ENCODE measurements at places on chromosomes 3 and 15.
A peak's percentile ranks its signal among the peaks of the same experiment; 100 is the strongest.

GRCh38 chr3:119649761-119650160, 10.6 kb downstream of the POPDC2 start:
- DNase-seq = no peak

DNA sequence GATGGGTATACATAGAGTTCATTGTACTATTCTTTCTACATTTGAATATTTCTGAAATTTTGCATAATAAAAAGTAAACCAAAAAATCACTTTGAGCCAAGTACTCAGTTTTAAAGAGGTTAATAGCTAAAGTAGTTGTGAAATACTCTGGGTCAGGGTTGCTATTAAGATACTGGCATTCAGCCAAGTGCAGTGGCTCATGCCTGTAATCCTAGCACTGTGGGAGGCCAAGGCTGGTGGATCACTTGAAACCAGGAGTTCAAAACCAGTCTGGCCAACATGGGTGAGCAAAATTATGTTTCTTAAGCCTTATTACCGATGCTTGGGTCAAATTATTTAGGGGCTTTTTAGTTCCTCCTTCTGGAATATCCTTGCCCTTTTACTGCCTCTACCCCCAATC, 122.0 kb upstream of the MELTF start:
- DNase-seq = peak; percentile 76

DNA sequence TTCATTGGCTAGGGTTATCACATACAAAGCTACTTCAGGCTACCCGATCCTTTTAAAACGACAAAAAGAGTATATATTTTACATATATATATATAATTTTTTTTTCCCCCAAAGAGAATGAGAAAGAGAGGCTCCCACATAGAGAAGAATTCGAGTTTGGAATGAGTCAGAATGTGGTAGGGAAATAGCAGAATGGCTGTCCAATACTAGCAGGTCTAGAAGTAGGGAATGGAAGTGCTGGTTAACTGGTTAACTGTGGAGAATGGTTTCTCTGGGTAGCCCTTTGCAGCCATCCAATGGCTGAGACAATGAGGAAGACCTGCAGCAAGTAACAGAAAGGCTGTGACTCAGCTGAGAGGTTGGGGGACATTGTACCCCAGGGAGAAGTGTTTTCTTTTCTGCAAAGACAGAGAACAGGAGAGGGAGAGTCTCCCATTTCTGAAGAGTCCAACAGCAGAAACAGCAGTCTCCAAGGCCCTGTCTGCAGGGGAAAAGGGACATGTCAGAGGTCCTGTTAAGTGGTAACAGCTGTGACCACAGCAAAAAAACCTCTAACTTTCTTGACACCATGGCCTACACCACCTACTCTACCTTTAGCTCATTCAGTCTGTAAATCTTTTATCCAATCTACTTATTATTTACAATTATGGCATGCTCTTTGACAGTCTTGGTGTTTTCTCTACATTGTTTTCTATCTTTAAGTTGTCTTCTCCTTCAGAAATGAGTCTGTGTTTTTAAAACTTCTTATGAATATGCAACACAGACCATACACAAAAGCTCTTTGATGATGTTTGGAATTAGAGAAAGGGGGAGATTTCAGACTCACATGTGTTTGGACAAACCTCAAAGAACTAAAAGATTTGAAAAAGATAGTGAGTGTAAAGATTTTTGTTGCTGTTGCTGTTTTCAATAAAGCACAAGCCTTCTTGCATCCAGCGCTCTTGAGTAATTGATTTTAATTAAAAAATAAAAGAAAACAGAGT, 116.1 kb upstream of the SLC7A14 start:
- DNase-seq = peak; percentile 20

DNA sequence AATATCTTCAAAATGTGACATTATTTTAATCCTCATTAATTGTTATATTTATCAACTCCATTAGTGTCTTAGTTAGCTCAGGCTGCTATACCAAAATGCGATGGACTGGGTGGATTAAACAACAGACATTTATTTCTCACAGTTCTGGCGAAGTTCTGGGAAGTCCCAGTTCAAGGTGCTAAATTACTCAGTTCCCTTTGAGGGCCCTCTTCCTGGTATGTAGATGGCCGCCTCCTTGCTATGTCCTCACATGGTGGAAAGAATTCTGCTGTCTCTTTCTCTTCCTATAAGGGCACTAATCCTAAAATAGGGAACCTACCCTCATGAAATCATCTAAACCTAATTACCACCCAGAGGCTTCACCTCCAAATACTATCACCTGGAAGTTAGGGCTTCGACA, 38.8 kb upstream of the DUT start:
- no peak for DNase-seq

DNA sequence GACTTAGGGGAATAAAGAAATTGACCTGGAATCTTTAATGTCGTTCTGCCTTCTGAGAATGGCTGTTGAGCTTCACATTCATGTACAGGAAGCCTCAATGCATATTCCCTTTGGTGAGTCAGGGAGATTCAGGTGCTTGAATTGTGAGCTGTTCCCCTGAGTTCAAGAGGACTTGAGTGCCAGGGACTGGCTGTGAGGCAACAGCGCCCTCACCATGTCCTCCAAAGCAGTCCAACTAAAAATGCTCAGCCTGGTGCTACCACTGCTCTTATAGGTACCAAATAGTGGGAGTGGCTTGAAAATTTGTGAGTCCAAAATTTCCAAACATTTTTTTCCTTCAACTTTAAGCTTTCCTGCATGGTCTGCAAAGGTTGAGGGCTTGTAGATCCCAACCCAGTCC, 54.1 kb downstream of the LEO1 start:
- DNase-seq = peak; percentile 29

DNA sequence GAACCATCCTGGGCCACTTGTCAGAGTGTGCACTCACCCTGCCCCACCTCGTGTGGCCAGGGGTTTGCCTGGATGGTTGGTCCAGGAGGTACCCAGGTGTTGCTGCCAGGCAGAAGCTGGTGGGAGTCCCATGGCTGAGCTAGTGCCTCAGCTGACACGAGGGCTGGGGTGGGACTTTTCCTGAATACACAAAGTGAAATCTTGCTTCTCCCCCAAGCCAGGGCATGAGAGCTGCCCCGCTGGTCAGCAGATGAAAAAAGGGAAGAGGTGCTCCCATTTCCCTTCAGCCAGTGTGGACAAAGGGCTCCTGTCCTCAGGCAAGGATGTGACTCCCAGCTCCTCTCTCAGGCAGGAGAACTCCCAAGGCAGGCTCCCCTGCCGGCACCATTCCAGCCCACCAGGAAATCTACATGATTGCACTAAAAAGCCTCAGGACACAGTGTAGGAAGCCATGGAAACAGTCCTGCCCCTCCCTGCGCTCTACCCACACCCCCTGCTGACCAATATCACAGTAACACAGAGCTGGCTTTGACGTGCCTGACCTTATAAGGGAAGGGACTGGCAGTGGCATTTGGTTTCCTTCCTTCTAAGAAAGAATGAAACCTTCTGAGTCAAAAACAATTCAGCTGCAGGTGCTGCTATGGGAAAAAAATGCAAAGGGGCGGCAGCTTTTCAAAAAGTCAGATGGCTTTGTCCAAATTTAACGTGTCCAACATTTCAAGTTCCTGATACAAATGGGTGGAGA, 33.9 kb downstream of the MYO5C start:
- peak; percentile 73 for DNase-seq

DNA sequence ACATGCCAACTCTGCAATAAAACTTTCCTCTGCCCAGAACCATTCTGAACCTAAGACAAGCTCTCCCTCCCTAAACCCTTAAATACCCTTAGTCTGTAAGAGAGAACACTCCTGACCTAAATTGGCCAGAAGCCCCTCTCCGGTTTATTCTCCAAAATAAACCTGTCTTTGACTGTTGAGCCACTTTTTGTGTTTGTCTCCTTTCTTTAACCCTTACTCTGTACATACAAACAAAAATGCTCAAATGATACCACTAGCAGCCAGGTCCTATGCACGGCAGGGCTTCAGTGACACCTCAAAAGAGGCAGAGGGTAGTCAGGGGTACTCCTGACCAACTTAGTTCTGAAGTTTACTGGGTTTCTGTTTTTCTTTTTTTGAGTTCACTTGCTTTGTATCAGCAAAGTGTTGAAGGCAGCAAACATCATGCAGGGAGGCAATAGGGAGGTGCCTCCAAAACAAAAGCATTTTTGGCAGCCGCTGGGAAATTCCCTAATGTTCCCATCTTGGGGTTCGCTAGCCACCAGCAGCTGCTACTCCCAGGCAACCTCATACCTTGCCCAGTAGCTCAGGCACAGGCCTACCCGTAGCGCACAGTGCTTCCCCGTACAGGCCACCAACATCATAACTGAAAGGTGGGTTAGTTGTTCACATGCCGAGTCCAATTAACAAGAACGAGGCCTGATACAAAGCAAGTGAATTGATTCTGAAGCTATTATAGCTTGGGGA, 62.9 kb upstream of the GCNT3 start:
- no peak for DNase-seq

GRCh38 chr3:26307192-26307591, 315.4 kb upstream of the LRRC3B start:
- no peak for DNase-seq

DNA sequence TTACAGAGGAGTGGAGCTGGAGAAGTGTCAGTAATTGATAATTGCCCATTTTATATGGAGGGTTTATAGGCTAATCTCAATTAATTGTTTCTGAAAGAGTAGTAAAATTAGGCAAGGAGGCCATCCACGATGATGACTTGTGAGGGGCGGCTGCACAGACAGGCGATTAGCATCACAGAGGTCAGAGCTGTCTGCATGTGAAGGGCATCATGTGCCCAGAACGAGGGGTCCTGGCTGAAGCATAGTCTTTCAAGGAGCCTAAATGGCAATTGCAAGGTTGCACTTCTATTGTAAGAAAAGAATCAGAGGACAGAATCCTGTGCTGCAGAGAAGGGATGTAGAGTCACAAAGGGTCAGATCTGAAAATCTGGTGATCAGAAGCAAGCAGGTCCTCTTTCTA, 196.6 kb downstream of the EBLN2 start:
- DNase-seq = no peak

DNA sequence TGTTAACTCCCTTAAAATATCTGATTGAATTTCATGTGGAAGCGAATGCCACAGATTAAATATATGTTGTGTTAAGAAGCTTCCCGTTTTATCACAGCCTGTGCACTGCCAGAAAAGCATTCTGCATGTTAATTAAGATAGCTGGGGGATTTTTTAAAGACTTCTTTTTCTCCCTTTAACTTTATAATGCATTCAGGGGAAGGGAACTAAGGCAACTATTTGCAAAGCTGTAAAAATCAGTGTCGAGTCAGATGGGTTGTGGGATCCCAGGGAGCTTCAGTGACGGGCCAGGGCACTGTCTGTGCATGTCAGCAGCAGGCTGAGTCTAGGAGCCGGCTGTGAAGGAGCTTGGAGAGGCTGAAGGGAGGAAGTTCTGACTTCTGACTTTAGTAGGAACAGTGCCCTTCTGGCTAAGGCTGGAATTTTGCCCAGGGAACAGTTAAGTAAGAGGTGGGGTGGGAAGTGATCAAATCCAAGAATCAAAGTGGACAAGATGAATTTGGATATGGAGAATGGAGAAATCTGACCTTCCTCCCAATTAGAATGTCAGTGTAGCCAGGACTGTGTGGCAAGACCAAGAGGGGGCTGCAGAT, 77.7 kb downstream of the ABHD5 start:
- DNase-seq = peak; percentile 72

Measured in GM23248 (cell line).